Spleen (tissue), 13 donors: ENCODE measurements at places on chromosomes 7 and 10. TPM values are rescaled to one million over a fixed set of nuclear protein-coding genes. Genes with fewer than 3 reads are reported as not detected.

The DPYSL4 gene
- not detected for total RNA-seq

The DBF4 gene
- total RNA-seq: 17.8 TPM

The CALHM2 gene
- total RNA-seq: 79.9 TPM

The SCART1 gene
- 9.7 TPM for total RNA-seq

The RAMP3 gene
- 27.8 TPM for total RNA-seq

GRCh38 chr7:137932881-137933269 lies 69.0 kb downstream of the CREB3L2 start:
- peaks cover under 1% of the 10 kb centered on the region for H3K36me3 ChIP-seq
- no peaks in the 10 kb centered on the region for H3K27me3 ChIP-seq
- H3K4me1 ChIP-seq: peaks cover 33% of the 10 kb centered on the region
- DNase-seq: no peak
- H3K27ac ChIP-seq: peak overlapping the region; percentile 77

DNA sequence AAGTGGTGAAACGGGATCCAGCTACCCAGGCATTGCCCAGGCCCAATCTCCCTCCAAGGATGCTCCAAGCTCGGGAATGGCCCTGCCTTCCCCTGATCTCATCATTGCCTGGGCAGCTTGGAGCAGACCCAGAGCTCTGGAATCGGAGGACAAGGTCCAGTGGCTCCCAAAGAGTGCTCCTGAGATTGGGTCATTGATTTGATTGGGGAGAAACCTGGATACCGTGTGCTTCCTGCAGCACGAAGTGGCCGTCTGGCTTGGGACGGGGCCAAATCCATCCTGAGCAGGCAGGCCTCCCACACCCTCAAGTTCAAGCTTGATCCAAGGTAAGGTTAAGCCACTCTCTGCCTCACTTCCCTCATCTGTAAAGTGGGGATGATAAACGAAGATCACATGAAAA lies 69.9 kb downstream of the OAT start:
- no peak overlapping the region for H3K27ac ChIP-seq
- no peaks in the 10 kb centered on the region for H3K4me1 ChIP-seq
- no peaks in the 10 kb centered on the region for H3K36me3 ChIP-seq
- DNase-seq: peak; percentile 71

GRCh38 chr7:50781381-50782293 lies 1.1 kb downstream of the GRB10 start:
- DNase-seq: no peak
- no peaks in the 10 kb centered on the region for H3K27me3 ChIP-seq
- peaks cover 6% of the 10 kb centered on the region for H3K4me1 ChIP-seq
- no peaks in the 10 kb centered on the region for H3K36me3 ChIP-seq
- no peak overlapping the region for H3K4me3 ChIP-seq

GRCh38 chr7:128076796-128077271 lies 45.6 kb upstream of the LRRC4 start:
- no peak overlapping the region for H3K4me3 ChIP-seq
- H3K4me1 ChIP-seq: peaks cover 4% of the 10 kb centered on the region
- H3K27ac ChIP-seq: no peak overlapping the region
- peaks cover 39% of the 10 kb centered on the region for H3K36me3 ChIP-seq

- H3K4me3 ChIP-seq: no peak overlapping the region
- no peaks in the 10 kb centered on the region for H3K27me3 ChIP-seq
- DNase-seq: no peak
- H3K4me1 ChIP-seq: peaks cover 43% of the 10 kb centered on the region
- H3K27ac ChIP-seq: no peak overlapping the region
Measured at GRCh38 chr10:113044016-113044755, 94.1 kb downstream of the TCF7L2 start.

DNA sequence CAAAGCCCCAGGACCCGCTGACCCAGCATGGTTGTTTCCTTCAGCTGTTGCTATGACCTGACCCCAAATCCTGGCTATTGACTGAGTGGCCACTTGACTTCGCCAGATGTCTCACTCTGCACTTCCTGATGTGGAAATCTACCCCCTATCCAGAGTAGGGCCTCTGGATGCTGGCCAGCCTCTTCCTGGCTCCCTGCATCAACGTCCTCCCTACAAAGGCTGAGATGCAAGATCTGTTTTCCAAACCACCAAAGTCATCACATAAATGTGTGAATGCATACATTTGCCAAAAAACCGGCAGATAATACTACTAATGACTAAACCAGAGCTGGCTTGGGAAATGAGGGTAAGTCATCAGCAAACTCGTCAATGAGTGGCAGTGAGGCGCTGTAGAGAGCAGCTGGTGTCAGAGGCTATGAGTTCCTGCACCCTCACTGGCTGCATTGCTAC lies 70.4 kb downstream of the PYROXD2 start:
- H3K27ac ChIP-seq: no peak overlapping the region
- peaks cover 42% of the 10 kb centered on the region for H3K27me3 ChIP-seq
- no peak for DNase-seq
- peaks cover 39% of the 10 kb centered on the region for H3K4me1 ChIP-seq
- H3K36me3 ChIP-seq: no peaks in the 10 kb centered on the region

DNA sequence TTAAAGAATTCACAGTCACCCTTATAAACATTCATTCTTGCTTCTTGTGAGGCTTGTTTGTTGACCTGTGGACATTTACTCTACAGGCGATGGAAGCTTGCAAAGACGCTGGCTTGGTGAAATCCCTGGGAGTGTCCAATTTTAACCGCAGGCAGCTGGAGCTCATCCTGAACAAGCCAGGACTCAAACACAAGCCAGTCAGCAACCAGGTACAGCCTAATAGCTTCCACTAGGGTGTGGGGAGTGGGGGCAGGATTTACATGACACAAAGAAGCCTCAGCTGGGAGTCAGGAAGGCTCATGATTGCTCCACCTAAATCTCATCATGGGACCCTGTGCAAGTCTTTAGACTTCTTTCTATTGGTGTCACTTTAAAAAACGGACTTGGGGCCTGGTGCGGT lies 29.0 kb downstream of the AKR1D1 start:
- no peak for DNase-seq
- no peaks in the 10 kb centered on the region for H3K4me1 ChIP-seq
- no peaks in the 10 kb centered on the region for H3K36me3 ChIP-seq
- H3K27me3 ChIP-seq: no peaks in the 10 kb centered on the region
- no peak overlapping the region for H3K27ac ChIP-seq

DNA sequence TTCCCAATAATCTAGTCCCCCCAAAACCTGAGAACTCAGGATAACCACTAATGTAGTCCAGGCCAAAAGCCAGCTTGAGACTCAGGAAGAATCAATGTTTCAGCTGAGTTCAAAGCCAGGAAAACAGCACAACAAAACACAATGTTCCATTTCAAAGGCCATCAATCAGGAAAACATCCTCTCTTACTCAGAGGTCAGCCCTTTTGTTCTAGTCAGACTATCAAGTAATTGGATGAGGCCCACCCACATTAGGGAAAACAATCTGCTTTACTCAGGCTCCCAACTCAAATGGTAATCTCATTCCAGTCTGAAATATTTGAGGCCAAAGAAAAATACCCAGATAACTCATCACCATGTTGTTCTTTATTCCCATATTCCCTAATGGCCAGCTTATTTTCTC lies 152.2 kb downstream of the SDHAF3 start:
- no peaks in the 10 kb centered on the region for H3K4me1 ChIP-seq
- H3K27ac ChIP-seq: peak overlapping the region; percentile 53
- H3K36me3 ChIP-seq: no peaks in the 10 kb centered on the region
- DNase-seq: no peak
- no peaks in the 10 kb centered on the region for H3K27me3 ChIP-seq
